Colonic mucosa (tissue), 4 donors: ENCODE measurements at places on chromosomes 3 and 15. TPM values are rescaled to one million over a fixed set of nuclear protein-coding genes. Genes with fewer than 3 reads are reported as not detected.

Gene INTS14
- total RNA-seq: 41.1 TPM

Gene SOX2
- 0.25 TPM for total RNA-seq

Gene TAGLN3
- total RNA-seq: 1.8 TPM

Gene SUMF1
- total RNA-seq: 37.6 TPM

Gene C3orf22
- not detected for total RNA-seq
